Spinal cord (tissue), 10 donors: ENCODE measurements at places on chromosomes 13 and 19.

- no peak for DNase-seq
These were observed 2.8 kb upstream of the WBP4 start for GRCh38 chr13:41058295-41059070.

DNA sequence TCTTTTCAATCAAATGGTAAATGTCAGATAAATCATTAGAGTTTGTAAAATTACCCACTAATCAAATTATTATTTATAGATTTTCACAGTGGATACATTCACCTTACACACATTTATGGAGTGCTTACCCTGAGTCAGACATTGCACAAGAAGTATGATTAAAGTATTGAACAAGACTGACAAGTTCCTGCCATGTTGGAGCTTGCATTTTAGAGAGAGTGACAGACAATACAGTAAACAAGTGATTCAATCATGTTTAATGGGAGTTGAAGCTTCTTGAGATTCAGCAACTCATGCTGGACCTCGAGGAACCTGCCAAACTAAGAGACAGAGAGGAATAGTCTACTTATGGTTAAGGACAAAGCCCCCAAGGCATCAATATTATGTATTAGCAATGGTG is 487.8 kb downstream of the PCDH17 start:
- no peak for DNase-seq

DNA sequence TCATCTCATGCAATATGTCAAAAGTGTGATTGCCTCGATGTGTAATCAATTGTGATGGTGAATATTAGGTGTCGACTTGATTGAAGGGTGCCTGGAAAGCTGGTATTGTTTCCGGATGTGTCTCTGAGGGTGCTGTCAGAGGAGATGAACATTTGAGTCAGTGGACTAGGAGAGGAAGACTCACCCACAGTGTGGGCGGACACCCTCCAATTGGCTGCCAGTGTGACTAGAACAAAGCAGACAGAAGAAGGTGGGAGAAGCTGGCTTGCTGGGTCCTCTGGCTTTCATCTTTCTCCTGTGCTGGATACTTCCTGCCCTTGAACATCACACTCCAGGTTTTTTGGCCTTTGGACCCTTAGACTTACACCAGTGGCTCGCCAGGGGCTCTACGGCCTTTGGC is 15.5 kb upstream of the CABP5 start:
- DNase-seq, result no peak

DNA sequence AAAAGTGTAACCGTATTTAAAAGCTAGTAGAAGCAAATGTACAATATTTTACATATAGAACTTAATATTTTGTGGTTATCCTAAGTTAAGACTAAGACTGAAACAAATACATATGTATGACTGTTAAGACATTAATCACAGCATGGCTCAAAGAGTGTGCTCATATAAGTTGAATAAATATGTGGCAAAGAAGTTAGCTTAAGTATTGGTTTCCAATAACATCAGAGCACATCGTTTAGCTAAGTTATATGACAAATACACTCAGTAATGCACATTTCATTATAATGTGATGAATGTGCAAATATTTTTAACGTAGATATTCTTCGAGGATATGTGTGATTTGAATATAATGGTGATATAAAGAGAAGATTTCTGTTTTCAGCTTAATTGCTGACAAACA is 253.8 kb downstream of the SLITRK5 start:
- DNase-seq, result no peak

DNA sequence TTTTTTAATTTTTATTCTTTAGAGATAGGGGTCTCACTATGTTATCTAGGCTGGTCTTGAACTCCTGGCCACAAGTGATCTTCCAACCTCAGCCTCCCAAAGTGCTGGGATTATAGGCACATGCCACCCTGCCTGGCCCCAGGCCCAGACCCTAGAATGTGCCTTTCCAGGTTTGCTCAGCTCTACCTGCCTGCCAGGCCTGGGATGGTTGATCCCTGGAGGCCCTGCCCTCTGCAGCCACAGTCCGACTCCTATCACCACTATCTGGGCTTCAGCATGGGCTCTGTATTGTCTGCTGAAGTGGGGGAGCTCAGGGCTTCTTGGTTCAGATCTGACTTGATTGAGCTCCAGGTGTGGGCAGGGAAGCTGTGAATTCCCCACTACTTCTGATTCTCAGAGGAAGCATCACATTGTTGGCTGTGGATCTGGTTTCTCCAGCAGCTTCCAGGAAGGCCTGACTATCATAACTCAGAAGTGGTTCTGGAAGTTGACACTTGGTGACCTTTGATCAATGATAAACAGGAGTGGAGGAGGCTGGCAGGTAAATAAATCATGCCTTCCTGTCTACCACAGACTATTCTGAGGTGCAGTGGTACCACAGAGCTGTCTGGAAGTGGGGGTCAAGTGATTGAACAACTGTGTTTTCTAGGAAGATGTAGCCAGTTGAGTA is 71.9 kb downstream of the OLFM4 start:
- no peak for DNase-seq

GRCh38 chr19:41945135-41945766 is 13.9 kb downstream of the RABAC1 start:
- no peak for DNase-seq

- no peak for DNase-seq
These were observed 286.2 kb downstream of the NDFIP2 start for GRCh38 chr13:79767126-79767525.

DNA sequence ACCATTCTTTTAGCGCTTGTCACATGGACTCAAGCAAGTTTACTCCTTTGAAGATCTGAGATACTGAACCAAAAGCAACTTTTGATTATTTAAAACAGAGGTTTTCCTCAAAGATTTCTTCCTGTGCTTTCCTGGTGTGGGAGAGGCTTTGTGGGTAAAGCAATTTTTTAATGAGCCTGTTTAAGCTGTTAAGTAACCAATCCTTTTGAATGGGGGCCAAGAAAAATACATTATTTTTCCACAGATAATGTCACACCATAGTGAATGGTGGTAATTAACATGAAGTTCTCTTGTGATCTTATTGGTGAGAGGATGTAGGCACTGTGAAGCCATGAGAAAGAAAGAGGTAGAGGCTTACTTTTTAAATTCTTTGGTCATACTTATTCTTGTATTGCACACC is 55.8 kb upstream of the OBI1 start:
- no peak for DNase-seq

- DNase-seq, result no peak
These were observed 234.6 kb upstream of the RFC3 start for GRCh38 chr13:33583398-33583797.

GRCh38 chr19:28556371-28556770 is 656.6 kb downstream of the UQCRFS1 start:
- no peak for DNase-seq

DNA sequence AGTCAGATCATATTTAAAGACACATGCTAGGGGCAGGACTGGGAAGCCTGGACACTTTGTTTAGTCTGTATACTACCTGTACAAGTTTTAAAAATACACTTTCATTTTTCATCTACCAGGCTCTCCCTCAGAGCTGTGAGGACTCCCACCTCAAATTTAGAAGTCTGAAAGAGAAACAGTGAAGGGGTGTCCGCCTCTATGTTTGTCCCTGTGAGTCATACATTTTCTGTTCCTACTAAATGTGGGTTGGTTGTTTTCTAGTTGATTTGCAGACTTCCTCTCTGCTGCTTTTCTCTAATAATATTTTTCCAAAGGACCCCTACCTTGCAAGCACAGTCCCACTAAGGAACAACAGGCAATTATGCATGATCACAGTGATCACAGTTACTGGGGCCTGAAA is 110.5 kb downstream of the ENOX1 start:
- DNase-seq, result no peak

- no peak for DNase-seq
These were observed 5.0 kb downstream of the MVB12A start for GRCh38 chr19:17424743-17425365.

DNA sequence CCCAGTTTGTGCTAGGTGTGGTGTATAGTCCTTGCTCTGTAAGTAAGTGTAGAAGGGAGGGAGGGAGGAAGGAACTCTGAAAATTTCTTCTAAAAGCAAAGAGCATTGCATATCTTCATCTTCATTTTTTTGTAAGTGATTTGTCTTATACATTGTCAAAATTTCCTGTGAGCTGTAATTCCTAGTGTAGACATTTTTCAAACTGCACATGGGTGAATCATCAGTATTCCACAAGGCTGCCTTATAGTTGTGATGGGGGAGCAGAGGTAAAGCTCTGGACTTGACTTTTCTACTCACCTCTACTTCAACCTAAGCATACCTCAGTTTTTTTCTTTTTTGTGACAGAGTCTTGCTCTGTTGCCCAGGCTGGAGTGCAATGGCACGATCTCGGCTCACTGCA is 86.9 kb downstream of the CDK8 start:
- no peak for DNase-seq

GRCh38 chr19:3707868-3708206 is 347 bp upstream of the TJP3 start:
- no peak for DNase-seq

GRCh38 chr13:21478881-21479808 is 20.0 kb upstream of the ZDHHC20 start:
- DNase-seq, result peak; percentile 93

DNA sequence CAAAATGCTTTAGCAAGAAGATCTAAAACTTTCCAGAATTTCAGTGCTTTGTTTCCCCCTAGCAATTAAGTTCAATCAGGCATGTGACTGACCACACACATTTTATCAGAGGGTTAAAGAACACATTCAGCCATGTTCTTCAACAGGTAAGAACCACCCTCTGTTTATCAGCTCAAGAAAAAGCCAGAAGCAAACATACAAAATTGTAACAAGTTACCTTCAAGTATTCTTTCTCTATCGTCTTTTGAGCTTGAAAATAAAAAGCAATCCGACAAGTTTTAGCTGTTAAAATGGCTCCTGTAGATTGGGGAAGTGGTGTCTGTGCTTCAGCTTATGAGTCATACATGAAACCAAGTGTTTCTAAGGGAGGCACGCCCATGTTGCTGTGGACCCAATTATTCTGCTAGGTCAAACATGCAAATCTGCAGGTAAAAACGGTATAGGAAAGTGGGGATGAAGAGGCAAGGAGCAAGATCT is at the start of gene ELF1:
TSS of gene ELF1 (minus strand) at position 306 of the 477 bp plus-strand sequence. CDS start 37,262 bp downstream, outside the sequence.
- DNase-seq, result no peak

DNA sequence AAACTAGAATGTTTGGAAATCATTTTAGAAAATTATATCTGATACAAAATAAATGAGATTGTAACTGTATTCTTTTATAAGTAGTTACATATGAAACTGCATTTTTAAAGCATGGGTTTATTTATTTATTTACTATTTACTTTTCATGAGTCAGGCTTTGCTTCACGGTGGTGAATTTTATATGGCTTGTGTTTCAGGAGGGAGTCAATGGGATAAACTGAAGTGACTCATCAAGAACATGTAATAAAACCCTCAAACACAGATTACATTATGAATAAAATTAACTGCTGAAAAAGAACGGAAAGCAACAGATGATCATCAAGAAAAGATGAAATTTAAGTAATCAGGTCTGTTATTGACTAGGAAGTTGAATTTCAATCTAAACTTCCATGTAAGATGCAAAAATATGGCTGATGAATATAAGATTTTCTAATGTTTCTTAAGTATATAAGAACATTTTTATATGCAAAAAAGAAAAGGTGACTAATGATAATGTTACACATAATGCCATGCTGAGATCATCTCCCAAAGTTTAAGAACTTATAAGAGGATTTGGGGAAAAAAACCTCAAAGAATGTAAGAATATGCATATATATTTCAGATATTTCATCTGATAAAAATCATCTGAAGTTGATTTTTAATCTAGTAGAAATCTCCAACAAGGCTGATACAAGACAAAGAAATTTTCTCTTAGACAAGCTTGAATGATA is 383.6 kb downstream of the SLITRK1 start:
- DNase-seq, result no peak

DNA sequence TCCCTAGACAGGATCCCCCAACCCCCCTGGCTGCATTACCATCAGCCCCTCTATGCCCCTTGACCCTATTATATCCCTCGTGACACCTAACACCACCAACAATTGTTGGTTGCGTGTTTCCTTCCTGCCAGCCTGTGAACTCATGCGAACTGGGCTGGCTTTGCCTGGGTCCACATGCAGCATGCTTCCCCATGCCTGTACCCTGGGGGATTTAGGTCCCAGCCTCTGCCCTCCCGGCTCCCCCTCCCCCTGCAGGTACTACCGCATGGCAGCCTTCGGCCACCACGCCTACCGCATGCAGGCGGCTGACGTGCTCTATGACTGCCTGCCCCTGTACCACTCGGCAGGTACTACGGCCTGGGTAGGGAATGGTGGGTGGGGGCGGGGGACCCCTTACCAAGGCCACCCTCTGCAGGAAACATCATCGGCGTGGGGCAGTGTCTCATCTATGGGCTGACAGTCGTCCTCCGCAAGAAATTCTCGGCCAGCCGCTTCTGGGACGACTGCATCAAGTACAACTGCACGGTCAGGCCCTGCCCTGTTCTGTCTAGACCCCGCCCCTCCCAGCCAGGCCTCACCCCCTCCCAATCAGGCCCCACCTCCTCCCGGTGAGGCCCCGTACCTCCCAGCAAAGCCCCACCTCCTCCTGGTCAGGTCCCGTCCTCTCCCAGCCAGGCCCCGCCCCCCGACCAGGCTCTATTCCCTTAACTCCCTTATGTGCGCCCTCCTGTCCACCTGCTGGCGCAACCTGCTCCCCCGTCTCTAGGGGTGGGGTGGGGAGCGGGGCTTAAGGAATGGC is 18.5 kb downstream of the SLC27A1 start:
- DNase-seq, result no peak

DNA sequence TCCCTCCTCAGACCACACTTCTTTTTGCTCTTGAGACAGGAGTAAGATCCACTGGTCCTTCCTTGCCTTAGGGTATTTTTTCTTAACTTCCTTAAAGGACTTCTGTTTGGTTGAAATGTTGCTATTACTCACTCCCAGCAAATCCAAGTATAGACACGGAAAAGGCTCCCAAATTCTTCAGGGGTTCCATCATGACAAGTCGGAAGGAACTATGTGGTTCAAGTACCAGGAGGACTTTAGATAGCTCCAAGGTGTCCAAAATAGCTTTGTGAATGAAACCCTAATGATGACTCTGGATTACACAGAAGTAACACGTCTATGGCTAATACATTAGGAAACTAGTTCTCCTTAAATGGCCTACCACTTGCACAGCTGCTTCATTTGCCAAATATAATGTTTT is 238.7 kb downstream of the KCTD12 start:
- DNase-seq, result no peak

GRCh38 chr13:101383595-101383994 is 32.7 kb downstream of the NALCN start:
- no peak for DNase-seq

GRCh38 chr19:45136507-45137178 is 24.1 kb downstream of the NKPD1 start:
- no peak for DNase-seq

- DNase-seq, result no peak
These were observed 6.0 kb upstream of the FFAR1 start for GRCh38 chr19:35341565-35342225.

GRCh38 chr13:92804346-92804745 is 422.3 kb upstream of the GPC6 start:
- DNase-seq, result no peak

DNA sequence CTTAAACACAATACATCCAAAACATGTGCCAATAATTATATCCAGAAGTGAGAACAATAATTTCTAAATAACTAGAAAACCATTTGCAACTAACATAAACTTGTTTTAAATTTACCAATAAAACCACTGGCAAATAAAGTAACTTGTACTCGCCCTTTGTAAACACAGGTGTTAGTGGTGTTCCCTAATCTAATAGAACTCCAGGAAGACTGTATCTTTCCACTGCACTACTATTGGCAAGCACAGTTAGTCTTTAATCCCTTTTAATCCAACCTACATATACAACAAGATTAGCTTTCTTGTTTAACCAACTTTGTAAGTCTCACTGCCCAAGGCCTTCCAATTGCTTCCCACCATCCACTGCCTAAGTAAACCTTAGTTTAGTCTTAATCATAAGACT is 79.5 kb downstream of the PCDH9 start:
- no peak for DNase-seq

- no peak for DNase-seq
These were observed 1.3 kb downstream of the TNNT1 start for GRCh38 chr19:55147545-55148251.
